Jurkat, Clone E6-1 (cell line): ENCODE measurements at places on chromosomes 3 and 15.
A peak's percentile ranks its signal among the peaks of the same experiment; 100 is the strongest.

- no peak for DNase-seq
Observed at GRCh38 chr3:184620475-184621119, 59.0 kb downstream of the EPHB3 start.

DNA sequence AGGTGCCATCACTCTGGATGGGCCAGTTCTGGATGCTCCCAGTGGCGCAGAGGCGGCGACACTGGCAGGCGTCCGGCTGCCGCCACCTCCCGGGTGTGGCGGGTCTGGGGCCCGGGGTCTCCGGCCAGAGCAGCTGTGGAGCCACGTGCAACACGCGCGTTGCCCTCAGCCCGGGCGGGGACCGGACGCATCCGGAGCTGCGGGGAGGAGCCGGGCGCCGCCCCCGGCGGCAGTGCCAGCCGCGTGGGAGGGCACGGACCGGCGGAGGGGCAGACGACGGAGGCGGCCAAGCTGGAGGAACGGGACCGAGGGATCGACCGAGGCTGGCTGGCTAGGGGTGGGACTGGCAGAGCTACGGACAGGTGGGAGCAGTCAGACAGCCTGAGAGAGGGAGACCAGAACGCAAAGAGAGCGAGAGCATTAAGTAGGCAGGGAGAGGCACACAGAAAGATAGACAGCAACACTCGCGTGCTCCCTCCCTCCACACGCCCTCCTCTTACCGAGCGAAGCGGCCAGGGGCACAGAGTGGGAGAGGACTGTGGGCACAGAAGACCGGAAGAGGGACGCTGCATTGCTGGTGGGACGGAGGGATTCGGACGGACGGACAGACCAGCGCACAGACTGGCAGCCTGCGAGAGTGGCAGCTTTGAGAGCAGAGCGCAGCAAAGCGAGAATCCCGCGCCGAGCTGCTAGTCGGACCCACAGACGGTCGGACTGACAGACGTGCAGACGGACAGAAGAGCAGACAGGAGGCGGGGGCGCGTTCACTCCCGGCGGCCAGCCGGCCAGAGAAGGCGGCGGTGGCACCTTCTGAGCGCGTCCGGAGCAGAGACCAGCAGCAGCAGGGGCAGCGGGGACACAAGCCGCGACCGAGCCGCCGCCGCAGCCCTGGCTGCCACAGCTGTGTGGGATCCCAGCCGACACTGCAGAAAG is at the start of gene ARPP21:
Gene ARPP21 (plus strand): TSS at position 272 of the 933 bp plus-strand sequence. CDS start 42,227 bp downstream, outside the sequence.
- DNase-seq, result no peak

DNA sequence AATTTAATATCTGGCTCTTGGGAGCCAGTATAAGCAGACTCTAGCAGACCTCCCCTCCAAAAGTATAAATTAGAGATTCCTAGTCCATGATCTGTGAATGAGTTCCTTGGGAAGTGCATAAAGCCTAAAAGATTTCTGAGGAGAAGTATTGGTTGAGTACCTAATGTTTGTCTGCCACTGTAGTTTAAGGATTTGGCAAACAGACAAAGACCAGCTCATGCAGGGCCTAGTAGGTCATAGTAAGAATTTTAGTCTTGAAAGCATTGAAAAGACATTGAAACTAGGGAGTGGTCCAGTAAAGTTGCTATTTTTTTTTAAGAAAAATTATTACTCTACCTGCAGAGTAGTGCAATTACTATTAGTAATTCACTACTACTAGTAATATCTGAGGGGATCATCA is 67.5 kb downstream of the SPRED1 start:
- DNase-seq, result no peak

- DNase-seq, result no peak
Observed at GRCh38 chr3:4773583-4773982, 205.7 kb upstream of the BHLHE40 start.

- DNase-seq, result peak; percentile 92
Observed at GRCh38 chr3:71659864-71660591, 65.2 kb downstream of the EIF4E3 start.

DNA sequence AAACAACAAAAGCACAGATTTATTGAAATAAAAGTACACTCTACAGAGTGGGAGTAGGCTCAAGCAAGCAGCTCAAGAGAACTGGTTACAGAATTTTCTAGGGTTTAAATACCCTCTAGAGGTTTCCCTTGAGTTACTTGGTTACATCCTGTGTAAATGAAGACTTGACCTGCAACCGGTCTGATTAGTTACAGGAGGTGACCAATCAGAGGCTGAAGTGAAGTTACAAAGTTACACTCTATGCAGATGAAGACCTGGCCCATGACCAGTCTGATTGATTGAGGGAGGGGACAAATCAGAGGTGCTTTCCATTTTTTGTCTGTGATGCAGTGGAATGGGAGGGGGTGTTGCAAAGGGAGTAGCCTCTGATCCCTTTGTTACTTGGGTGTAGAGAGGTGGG is 723.4 kb downstream of the ZPLD1 start:
- no peak for DNase-seq

GRCh38 chr3:33629219-33629618 is 88.8 kb downstream of the CLASP2 start:
- no peak for DNase-seq

- DNase-seq, result peak; percentile 12
Observed at GRCh38 chr15:71448688-71449114, 333.4 kb downstream of the THSD4 start.
